ENCODE measurements at places on chromosomes 6 and 20.
A peak's percentile ranks its signal among the peaks of the same experiment; 100 is the strongest.

GRCh38 chr6:26594730-26595632 is 1.8 kb upstream of the ABT1 start:
- DNase-seq: no peak

DNA sequence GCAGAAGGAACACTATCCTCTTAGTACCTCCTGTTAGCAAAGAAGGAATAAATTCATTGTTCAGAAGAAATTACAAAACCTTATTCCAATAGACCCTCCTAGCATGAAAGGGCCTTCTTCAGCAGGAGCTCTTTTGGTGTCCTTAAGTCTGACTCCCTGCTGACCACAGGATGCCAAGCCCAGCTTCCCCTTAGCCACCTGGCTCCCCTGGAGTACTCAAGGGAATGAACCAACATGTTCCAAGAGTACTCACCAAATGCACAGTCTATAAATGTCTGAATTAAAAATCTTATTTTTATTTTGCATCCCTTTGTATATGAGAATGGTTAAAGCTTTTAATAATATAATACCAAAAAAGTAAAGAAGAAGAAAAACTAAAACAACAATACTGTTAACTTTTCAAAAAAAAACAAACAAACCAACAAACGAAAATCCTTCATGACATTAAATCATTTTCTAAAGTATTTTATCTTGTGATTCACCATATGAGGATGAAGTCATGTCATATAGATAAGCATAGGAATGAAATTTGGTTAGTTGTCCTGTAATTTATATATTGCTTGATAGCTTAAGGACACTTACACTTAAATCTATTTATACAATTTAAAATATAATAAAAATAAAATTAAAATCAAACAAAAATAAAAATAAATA is 1355.1 kb downstream of the HACE1 start:
- DNase-seq: no peak

- no peak for DNase-seq
Measured at GRCh38 chr6:155284775-155285174, 21.0 kb downstream of the CLDN20 start.

- no peak for DNase-seq
Measured at GRCh38 chr6:146739696-146740095, 140.9 kb downstream of the ADGB start.

- DNase-seq: no peak
Measured at GRCh38 chr20:57870597-57871236, 160.9 kb upstream of the PMEPA1 start.

GRCh38 chr20:60242836-60243505 is 284.7 kb downstream of the CDH26 start:
- no peak for DNase-seq

GRCh38 chr6:46756469-46757213 is 9.9 kb downstream of the ANKRD66 start:
- no peak for DNase-seq

GRCh38 chr6:103629613-103630012 is 1230.1 kb downstream of the HACE1 start:
- peak; percentile 29 for DNase-seq

DNA sequence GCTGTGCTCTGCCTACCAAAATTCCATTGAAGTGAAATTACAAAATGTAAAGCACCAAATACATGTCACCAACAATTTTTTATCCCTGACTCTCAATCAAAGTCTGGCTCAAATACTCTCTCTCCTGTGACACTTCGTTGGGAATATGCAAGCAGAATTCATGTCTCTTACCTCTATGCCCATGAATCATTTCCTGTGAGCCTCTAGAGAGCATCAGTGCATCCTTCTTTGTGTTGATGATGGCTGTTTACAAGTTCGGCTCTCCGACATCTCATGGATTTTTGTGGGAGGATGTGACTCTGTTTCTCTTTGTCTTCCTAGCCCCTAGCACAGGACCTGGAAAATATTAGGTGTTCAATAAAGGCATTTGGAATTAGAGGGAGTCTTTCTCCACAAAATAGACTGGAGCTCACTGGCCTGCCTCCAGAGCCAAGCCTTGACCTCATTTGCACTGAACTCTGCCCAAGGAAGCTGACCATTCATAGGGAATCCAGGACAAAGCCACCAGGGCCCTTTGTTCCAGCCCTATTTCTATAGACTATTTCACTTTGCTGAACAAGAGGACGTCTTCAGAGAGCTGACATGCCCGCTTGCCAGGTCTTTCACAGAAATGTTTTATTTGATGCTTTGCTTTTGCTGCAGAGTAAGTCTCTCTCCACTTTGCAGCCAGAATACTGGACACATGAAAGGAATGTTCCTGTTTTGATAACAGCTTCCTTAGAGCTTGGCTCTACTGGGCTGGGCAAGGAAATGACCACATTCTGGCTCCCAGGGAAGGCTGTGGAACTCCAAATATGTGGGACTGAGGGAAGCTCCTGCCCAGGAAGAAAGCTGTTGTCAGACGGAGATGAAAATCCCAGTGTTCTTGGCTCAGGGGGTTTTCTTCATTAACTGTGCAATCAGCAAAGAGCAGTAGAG is 194.5 kb upstream of the CDYL start:
- DNase-seq: no peak

GRCh38 chr6:39102071-39102820 is 12.7 kb downstream of the SAYSD1 start:
- DNase-seq: no peak

DNA sequence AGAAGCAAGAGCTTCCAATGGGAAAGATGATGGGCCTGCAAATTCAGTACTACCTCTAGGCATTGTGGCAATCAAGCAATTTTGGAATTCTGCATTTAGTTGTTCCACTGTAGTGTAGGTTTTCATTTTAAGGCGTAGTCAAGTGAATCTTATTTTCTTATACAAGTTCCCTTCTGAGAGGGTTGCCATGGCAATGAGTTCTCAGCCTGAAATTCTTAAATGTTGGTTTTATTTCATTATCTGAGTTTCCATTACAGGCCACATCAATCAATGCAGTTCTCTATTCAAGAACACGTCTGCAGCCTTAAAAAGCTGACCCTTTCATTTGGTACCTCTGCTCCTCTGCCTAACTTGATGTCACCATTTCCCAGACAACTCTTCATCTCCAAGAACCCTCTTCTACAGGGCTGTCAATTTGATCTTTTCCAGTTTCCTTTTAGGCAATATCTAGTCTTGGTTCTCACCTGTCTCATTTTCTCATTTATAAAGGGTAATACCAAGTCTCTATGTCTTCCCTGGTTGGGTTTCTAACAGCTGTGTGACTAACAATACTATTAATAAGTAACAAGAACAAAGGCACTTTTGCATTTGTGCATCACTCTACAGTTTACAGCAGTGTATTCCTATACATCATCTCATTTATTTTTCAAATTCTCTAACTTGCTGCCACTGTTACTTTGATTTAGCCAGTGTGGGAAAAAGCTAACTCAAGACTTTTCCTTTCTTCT is 898.2 kb upstream of the FLRT3 start:
- DNase-seq: no peak

DNA sequence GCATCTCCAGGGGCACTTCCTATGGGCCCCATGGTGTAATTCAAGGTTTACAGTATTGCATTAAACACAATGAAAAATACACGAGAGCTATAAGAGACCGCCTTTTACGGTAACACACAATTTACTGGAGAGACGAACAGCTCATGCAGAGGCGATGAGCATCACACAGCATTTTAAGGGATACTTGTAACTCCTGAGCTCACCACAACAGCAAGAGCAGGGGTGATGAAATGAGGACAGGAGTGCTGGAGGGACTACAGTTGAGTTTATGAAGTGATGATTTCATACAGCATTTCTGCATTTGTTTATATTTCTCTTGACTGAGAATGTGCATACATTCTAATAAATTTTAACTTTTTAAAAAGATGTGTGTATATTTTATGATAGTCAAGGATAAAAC is 113.9 kb downstream of the WDR27 start:
- no peak for DNase-seq

Measured in NCI-H1417 treated with DMSO at 0.1 percent for 48 hours (cell line).